Effector CD4-positive, alpha-beta T cell (primary cell): ENCODE measurements at places on chromosomes 6 and 20.

DNA sequence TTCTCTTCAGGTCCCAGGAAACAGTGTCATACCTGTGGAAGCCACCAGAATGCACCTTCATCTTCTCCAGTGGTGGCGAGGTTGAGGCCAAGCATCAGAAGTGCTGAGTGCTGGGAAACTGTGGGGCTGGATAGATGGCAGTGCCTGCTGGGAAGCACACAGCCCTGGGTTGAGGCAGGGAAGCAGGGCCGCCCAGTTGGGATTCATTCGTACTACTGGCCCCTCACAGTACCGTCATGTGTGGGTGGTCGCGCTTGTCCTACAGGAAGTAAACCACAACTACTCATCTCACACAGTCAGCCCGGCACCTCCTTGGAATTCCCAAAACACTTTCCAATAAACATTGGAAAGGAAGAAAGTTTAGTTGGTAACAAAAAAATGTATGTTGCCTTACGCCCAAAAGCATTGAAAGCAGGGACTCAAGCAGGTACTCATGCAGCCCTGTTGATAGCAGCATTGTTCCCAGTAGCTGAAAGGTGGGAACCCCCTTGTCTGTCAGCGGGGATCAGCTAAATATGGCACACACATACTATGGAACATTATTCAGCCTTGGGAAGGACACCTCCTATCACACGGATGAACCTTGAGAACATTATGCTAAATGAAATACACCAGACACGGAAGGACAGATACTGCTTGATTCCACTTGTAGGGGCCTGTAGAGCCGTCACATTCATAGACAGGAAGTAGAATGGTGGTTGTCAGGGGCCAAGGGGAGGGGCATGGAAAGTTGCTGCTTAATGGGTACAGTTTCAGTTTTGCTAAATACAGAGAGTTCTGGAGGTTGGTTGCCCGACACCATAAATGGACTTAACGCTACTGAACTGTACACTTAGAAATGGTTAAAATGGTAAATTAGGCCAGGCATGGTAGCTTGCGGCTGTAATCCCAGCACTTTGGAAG lies 162.7 kb downstream of the MTHFD1L start:
- DNase-seq, result no peak

GRCh38 chr6:80689716-80690395 lies 583.4 kb downstream of the BCKDHB start:
- no peak for DNase-seq

DNA sequence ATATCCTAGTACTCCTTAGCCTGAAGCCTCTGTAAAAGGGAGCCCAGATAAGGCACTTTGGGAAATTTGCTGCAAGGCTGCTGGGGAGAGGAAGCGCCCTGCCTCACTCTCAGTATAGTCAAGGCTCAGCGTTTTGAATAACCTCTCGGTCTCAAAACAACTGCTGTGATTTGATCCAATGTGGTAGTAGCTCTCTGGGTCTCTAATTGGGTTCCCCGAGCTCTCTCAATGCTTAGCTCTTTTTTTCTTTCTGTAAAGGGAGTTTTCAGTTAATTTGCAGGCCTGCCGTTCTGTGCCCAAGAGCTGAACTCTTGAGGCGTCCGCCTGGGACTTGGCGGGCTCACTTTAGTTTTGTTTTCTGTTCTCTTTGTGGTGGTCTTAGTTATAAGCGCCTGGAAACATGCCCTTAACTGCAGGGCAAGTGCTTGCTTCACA lies 41.2 kb downstream of the ZHX3 start:
- DNase-seq, result no peak

DNA sequence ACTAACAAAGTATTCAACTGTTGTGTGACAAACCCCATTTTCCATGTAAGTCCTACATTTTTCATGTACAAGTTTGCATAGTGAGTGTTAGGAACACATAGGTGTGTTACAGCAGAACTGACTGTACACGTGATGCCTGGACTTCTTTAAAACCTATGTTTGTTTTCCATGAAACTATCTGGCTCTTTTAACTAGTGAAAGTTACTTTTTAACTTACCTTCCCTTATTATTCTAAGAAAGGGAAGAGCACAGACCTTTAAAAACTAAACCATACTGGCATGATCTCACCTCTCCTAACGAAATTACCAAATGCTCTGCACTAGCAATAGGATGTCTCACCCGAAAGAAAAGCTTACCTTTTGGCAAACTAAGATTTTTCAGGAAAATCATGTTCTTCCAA lies 87.8 kb downstream of the CENPW start:
- DNase-seq, result no peak

DNA sequence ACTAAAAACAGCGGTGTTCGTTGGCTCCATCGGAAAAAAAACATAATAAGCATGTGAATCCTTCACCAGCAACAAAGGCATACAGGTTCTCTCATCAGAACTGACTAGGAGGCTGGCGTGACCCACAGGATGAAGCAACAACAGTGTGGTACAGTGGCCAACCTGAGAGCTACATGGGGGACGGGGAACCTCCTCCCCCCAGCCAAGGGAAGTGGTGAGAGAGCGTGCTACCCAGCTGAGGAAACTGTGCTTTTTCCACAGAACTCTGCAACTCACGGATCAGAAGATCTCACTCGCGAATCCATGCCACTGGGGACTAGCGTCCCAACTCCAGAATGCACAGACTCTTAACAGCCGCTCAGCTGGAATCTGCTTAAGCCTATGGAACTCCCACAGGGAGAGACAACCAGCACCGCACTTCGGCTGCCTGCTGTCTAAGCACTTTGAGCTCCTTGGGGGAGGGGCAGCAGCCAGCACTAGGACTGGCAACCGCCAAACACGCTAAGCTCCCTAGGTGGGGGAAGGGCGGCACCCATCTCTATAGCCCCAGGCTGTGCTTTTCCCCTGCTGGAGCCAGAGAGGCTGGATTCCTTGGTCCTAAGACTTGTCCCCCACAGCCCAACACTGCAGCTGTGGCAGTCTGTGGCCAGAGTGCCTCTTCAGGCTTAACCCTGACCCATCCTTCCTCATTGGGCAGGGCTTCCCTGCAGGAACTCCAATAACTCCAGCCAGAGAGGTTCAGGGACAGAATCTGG lies 538.3 kb upstream of the BTBD3 start:
- DNase-seq, result no peak

GRCh38 chr6:33017694-33018353 lies 8.4 kb upstream of the HLA-DOA start:
- no peak for DNase-seq

GRCh38 chr6:126302191-126302590 lies 37.7 kb upstream of the CENPW start:
- no peak for DNase-seq

- no peak for DNase-seq
These were observed 29.0 kb upstream of the DSN1 start for GRCh38 chr20:36802326-36803222.

GRCh38 chr6:101117393-101118135 lies 236.4 kb upstream of the ASCC3 start:
- no peak for DNase-seq

GRCh38 chr20:60760256-60761000 lies 491.6 kb upstream of the CDH4 start:
- DNase-seq, result no peak

GRCh38 chr6:1984346-1984994 lies 260.9 kb downstream of the GMDS start:
- no peak for DNase-seq

DNA sequence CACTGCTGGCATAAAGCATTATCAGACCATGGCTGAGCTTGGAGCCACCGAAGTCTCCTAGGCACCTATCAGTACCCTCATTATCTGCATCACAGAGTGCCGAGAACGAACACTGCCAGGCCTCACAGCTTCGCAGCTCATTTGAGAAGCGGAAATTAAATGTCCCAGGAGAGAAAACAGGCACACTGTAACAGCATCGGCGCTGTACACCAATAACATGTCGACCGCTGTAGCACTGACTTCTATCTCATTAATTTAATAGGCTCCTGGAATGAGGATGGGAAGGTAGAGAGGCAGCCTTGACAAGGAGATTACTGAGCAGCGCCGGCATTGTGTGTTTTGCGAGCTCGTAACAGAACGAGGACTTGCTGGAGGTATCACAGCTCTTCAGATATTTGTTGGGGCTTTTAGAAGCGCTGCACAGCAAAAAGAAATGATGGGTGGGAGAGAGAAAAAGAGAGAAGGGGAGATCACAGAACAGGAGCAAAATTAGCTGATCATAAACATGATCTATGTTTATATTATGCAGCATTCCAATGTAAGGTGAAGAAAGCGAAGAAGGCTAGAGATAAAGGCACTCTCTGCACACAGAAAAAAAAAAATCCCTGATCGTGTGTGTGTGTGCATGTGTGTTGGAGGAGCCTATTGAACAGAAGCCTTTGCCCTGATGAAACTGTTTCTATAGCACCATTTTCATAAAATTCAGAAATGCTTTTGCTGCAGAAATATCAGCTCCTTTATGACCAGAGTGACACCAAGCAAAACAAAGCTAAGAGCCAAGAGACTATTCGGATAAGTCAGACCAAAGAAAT lies 29.2 kb downstream of the ID4 start:
- DNase-seq, result no peak

GRCh38 chr6:37612475-37612874 lies 85.2 kb downstream of the MDGA1 start:
- DNase-seq, result no peak
